ENCODE measurements at places on chromosomes 5 and 9.

GRCh38 chr9:72362680-72363139 is 2.3 kb downstream of the ZFAND5 start:
- no peak for DNase-seq

DNA sequence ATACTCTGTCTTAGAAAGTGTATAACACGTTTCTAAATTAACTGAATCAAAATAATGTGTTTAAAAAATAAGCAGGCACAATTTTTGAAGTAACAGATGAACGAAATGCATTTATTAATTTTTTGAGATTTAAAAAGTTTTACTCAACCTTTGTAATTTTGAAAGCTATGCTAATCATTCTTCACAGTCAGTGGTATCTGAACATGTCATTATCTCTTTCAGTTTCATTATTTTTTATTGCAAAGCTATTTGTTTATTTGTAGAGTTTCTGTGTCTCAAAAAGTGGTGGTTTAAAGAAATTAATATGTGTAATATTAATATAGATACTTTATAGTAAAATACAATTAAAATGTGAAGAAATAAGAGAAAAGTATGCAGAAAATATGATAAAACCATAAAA is 11.2 kb downstream of the CHSY3 start:
- DNase-seq: no peak

- no peak for DNase-seq
Observed at GRCh38 chr5:1298067-1298551, 3.2 kb upstream of the TERT start.

DNA sequence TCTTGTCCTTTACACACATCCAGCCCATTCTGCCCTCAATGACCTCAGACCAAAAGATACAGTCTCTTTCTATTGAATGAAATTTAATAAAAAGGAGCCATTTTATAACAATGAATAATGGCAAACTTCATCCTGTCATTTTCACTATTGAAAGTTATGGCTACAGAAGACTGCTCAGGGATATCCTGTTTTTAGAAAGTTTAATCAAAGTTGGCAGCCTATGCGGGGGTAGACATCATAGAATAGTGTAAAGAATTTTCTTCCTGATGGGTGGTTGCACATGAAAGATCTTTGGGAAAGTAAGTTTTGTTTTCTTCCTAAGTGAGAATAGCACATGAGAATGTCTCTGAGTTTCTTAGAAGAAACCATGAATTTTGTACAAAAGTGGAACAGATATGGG is 670.4 kb upstream of the CDH6 start:
- no peak for DNase-seq

GRCh38 chr9:137739371-137740309 is 120.8 kb downstream of the EHMT1 start:
- no peak for DNase-seq

- DNase-seq: no peak
Observed at GRCh38 chr9:38046661-38047300, 22.2 kb downstream of the SHB start.

DNA sequence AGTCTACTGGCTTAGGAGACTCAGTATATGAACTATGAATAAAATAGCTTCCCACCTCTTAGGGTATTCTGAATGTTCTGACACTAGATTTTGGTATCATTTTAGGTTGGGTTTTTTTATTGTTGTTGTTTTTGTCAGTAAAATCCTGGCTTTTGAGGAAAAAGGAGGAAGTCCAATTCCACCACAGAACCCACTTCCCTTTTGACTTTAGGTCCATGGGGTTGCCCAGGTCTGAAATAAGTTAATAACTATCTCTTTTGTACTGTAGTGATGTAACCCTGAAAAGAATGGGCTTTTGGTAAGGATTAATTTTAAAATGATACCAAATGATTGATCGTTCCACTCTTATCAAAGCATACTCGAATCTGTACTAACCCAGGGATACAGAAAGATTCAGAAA is 29.1 kb upstream of the IL12B start:
- no peak for DNase-seq

DNA sequence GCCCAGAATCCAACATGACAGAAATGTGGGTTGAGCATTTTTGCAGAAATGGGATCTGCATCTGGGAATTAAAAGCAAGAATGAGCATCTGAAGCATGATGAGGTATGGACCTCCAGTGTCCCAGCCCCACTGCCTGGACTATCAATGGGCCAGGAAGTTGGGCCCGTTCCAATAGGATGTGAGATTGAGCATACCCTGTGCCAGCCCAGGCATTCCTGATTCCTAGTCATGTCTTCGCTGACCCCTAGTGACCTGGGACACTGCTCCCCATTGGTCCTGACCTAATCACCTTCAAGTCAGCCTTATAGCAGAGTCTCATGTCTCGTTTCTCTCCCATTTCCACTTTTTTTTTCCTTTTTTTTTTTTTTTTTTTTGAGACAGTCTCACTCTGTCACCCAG is 197.4 kb upstream of the IRX2 start:
- DNase-seq: no peak

- peak; percentile 79 for DNase-seq
Observed at GRCh38 chr9:117413346-117414219, 1.3 kb downstream of the ASTN2 start.

DNA sequence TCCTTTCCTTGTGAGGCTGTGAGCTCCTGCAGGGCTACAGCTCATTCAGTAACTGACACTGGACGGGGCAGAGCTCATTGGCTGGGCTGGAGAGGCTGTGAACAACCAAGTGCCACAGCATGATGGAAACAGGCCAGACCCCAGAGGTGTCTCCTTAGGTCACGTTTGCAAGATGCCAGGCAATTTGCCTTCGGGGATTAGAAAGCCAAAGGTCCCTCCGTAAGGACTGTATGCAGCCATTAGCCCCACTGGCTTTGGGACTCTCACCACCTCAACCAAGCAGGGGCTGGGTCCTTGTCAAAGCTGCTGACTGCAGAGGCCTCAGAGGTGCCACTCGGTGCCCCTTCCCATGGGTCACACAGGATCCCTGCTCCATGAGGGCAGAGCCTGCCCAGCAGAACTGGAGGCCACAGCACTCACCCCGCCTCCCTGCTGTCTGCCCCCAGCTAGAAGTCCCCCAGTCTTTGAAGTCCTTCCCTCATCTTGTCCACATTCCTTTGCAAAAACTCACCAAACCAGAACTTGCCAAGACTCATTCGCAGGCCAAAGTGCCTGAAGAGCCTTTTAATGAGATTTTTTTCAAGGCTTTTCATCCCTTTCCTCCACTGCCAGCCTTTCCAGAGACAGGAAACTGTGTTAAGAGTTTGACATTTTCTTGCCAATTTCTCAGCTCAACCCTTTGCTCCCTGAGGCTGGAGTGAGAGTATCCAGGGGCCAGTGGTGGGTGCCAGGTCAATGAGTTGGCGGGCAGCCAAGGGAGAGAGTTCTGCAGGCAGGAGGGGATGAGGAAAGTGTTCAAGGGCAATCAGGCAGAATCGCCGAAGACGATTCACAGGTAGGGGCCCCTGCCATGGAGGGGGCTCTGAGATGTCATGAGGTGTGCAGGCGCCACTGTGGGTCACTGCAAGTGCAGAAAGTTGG is 39.7 kb upstream of the SLC25A51 start:
- no peak for DNase-seq

- no peak for DNase-seq
Observed at GRCh38 chr5:61824396-61824795, 481.6 kb upstream of the KIF2A start.

GRCh38 chr5:76468635-76469425 is 65.7 kb downstream of the IQGAP2 start:
- no peak for DNase-seq

DNA sequence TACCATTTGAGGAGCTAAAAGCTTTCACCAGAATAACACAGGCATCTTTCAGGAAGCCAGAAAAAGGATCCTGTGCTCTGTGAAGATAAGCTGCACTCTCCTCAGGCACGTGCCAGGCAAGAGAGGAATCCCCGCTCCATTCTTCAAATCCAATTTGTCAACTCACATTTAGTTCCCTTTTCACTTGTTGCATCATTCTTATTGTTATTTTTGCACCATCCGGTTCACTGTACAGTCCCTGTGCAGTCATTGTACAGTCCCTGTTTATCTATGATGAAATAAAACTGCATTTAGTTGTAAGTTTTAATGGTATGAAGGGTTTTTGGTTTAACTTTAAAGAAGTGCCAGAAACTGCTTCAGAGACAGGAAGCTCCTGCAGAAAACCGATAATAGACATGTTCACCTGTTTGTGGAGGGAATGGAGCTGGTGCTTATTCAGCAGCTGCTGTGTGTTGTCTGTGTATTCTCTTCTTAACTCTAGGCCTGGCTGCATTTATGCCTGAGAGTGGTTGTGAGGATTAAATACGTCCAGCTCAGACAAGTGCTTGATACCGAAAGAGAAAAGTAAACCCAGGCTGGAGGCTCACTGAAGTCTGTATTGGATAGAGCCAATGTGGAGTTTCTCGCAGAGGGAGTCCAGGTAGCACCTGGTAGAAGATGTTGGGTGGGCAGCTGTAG is 22.4 kb downstream of the IFNW1 start:
- no peak for DNase-seq

GRCh38 chr5:133298447-133298846 is 246.6 kb downstream of the HSPA4 start:
- DNase-seq: no peak

DNA sequence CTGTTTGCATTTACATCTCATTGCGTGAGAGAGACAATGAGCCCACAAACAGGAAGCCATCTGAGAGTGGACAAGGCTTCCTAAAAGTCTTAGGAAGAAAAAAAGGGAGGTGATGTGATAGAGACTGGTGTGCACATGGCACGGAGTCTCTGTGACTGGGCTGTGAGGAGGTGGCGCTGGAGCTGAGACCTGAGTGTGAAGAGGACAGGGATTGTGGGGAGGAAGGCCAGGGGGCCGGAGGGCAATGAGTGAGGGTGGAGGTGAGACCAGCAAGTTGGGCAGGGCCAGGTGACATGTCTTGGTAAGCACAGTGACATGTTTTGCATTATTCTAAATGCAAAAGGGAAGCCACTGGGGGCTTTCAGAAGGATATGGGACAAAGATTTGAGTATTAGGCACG is 45.0 kb downstream of the TSPAN17 start:
- no peak for DNase-seq

DNA sequence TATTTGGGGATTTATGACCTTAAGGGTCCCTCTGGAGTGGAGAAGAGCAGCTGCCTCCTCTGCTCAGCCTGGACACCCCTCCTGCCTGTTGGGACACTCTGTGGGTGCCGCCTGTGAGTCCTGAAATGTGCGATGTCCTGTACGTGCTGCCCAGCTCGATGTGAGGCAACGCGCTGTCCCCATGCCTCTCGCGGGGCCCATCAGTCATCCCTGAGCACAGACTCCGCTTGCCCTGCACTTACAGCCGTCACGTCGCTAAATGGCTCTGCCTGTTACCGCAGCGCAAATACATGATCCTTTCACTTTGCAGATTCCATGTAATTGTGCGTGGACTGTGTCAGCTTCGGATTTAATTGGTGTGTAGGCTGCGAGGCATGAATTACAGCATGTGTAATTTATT is 27.1 kb downstream of the IRX4 start:
- DNase-seq: no peak

GRCh38 chr5:4563400-4563799 is 576.7 kb upstream of the ADAMTS16 start:
- peak; percentile 50 for DNase-seq

GRCh38 chr5:63686181-63686580 is 276.1 kb downstream of the HTR1A start:
- no peak for DNase-seq

GRCh38 chr5:135367554-135367953 is 31.5 kb downstream of the MACROH2A1 start:
- DNase-seq: no peak

DNA sequence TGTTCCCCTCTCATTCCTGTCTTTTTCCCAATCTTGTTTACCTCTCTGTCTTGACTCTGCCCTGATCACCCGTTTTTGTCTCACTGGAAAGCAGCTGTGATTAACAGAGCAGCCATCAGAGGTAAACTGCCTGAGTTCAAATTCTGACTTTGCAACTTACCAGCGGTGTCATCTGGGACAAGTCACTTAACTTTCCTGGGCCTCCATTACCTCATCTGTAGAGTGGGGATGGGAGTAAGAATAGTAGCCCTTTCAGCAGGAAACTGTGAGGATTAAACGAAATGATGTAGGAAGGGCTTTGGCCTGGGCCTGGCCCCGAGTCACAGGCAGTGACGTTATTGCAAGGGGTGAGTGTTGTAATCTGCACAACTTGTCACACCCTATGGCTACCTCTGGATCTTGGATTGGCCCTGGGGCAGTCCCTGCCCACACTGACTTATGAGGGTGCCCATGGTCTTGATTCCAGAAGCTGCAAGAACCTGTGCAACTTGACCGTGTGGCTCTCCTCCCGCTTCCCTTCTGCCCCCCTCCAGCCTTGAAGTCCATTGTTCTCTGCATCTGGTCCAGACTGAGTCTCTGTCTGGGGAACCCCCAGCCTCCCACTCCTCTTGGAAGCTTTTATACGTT is 657 bp upstream of the PCDH12 start:
- no peak for DNase-seq

DNA sequence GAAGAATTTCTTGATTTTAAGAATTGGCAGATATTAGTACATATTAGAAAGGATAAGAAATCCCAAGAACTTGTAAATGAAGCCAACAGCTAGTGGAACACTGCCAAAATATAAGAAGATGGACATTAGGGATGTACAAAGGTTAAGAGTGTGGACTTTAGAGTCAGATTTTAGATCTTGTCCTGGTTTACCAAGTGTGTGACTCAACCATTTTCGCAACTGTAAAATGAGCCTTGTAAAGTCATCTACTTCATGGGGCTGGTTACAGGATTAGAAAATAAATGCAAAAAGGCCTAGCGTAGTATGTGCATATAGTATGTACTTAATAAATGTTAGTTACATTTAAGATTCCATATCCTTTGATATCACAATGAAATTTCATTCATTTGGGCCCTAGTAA is 260.0 kb downstream of the RAB3C start:
- DNase-seq: no peak

- no peak for DNase-seq
Observed at GRCh38 chr5:80341016-80341775, 21.4 kb downstream of the SPZ1 start.

- no peak for DNase-seq
Observed at GRCh38 chr5:121257621-121258020, 594.1 kb upstream of the FTMT start.

- no peak for DNase-seq
Observed at GRCh38 chr5:5145651-5146529, 5.8 kb downstream of the ADAMTS16 start.

DNA sequence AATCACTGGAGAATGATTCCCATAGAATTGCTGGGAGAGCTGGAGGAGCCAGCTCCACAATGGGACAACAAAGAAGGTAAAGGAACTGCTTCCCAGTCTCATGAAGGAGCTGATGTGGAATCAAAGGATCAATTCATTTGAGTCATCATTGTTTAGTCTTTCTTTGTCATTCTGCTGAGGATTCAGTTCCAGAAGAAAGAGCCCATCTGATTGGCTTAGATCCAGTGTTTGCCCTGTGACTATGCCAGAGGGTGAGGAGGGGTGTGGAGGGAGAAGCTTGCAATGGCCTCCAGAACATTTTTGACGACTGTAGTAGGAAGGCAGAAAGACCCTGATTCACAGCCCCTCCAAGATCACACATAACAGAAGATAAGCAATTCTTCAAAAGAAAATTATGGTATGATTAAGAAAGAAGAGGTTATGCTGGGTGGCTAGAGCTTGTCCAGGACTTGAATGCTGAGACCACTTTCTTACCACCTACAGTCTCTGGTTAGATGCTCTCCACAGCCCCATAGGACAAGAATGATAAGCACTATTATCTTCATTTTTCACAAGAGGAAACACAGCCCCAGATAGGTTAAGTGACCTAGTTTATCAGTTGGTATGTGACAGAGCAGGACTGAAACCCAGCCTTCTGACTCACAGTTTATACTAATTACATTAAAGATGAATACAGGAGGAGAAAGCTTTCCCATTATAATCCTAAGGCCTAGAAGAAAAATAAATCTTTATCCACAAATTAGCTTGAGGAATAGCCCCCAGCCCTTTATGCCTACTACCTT is 363.1 kb downstream of the PRELID2 start:
- DNase-seq: no peak
